H1 (cell line): ENCODE measurements at places on chromosomes 3 and 15. TPM values are rescaled to one million over a fixed set of nuclear protein-coding genes. Genes with fewer than 3 reads are reported as not detected.

TUSC2 gene
- 30.8 and 33.3 TPM in 2 replicates for total RNA-seq

USP50 gene
- not detected in 2 replicates for total RNA-seq

NPAP1 gene
- 0.07 TPM in 1 of 2 replicates, not detected in the other for total RNA-seq

TMEM158 gene
- 30.3 and 35.5 TPM in 2 replicates for total RNA-seq

SLC12A8 gene
- 12.0 and 13.7 TPM in 2 replicates for total RNA-seq

TRPM1 gene
- not detected in 2 replicates for total RNA-seq

BFSP2 gene
- not detected in 2 replicates for total RNA-seq

SI gene
- total RNA-seq = not detected in 2 replicates

CMTM8 gene
- 10.5 and 11.7 TPM in 2 replicates for total RNA-seq

SHF gene
- 23.9 and 26.7 TPM in 2 replicates for total RNA-seq

RAF1 gene
- 96.7 and 103 TPM in 2 replicates for total RNA-seq

CCR5 gene
- total RNA-seq = not detected in 2 replicates

DNA sequence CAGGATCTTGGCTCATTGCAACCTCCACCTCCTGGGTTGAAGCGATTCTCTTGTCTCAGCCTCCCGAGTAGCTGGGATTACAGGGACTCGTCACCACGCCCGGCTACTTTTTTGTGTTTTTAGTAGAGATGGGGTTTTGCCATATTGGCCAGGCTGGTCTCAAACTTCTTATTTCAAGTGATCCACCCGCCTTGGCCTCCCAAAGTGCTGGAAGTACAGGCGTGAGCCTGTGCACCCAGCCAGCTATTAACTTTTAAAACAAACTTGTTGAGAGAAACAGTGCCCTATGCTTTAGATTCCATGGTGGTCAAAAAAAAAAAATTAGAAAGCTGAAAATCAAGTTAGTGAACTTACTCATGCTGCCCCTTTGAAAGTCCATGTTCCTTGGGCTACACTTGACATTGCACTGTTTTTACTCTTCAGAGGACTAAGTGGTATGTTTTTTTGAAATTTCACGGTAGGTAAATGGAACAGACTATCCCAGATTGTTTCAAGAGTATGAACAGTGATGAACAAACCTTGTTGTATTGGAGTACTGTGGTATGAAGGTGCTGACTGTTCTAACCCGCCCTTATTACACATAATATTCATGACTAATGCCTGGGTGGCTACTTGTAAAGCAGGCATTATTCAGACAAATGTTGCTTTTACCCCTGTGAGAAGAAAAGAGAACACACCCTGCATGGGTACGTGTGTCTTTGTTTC is 206.9 kb downstream of the KLHL25 start:
- no peaks in the 10 kb centered on the region for H3K4me1 ChIP-seq
- no peaks in the 10 kb centered on the region for H3K27me3 ChIP-seq
- no peak overlapping the region for H3K4me3 ChIP-seq
- H3K27ac ChIP-seq = no peak overlapping the region
- DNase-seq = no peak
- H3K36me3 ChIP-seq = no peaks in the 10 kb centered on the region

GRCh38 chr3:188839187-188839695 is 332.5 kb upstream of the TPRG1 start:
- no peak overlapping the region for H3K4me3 ChIP-seq
- no peaks in the 10 kb centered on the region for H3K27me3 ChIP-seq

- peak overlapping the region; percentile 35; the same call in 1 of the 2 replicates for H3K4me3 ChIP-seq
- no peaks in the 10 kb centered on the region for H3K27me3 ChIP-seq
- peak overlapping the region; percentile 53 for H3K27ac ChIP-seq
- DNase-seq = no peak
Measured at GRCh38 chr3:100209948-100210771, 50.6 kb upstream of the TBC1D23 start.

DNA sequence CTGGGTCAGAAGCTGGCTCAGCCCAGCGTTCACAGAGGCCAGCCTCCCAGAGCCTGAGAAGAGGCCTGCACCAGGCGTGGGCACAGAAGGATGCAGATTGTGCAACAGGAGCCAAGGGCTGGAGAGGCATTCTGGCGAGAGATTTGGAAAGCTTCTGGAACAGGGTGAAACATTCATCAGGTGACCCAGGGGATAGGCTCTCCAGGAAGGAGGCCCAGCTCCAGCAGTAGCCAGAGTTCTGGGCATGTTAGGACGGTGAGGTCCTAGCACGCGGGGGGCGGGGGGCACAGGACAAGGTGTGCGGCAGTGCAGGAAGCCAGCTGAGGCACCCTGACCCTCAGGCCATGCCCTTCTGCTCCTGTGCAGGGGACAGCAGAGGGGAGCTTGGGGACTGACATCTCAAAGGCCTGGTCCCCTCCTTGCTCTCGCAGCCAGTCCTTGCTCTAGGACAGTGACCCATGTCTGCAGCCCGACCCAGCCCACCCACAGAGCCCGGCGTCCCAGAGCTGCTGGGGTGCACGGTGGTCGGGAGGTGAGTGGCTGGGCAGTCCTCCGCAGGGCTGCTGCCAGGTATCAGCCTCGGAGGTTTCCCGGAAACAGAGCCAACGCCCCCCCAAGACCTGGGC is 111.7 kb upstream of the KLF13 start:
- no peak overlapping the region for H3K27ac ChIP-seq
- H3K27me3 ChIP-seq = no peaks in the 10 kb centered on the region; the same call in 1 of the 2 replicates
- no peaks in the 10 kb centered on the region for H3K36me3 ChIP-seq
- H3K4me3 ChIP-seq = no peak overlapping the region
- DNase-seq = no peak
- peaks cover 5% of the 10 kb centered on the region for H3K4me1 ChIP-seq

DNA sequence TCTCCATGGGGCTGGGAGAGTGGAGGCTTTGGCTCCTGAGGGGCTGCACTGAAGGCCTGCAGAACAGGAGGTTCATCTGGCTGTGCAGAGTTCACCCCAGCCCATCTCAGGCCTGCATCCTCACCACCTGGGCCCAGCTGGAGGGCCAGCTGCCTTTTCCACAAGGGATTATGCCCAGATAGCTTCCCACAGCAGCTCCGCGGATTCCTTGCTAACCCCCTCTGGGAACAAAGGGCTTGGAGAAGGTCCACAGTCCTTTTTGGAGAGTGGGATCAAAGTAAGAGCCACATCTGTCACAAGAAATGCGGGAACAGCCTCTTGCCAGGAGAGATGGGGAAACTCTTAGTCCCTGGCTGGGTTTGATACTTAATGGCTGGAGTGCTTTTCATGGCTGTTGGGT is 164.7 kb upstream of the RGMA start:
- no peak overlapping the region for H3K4me3 ChIP-seq
- no peak for DNase-seq
- H3K36me3 ChIP-seq = no peaks in the 10 kb centered on the region
- H3K27me3 ChIP-seq = no peaks in the 10 kb centered on the region
- H3K27ac ChIP-seq = no peak overlapping the region
- H3K4me1 ChIP-seq = no peaks in the 10 kb centered on the region

DNA sequence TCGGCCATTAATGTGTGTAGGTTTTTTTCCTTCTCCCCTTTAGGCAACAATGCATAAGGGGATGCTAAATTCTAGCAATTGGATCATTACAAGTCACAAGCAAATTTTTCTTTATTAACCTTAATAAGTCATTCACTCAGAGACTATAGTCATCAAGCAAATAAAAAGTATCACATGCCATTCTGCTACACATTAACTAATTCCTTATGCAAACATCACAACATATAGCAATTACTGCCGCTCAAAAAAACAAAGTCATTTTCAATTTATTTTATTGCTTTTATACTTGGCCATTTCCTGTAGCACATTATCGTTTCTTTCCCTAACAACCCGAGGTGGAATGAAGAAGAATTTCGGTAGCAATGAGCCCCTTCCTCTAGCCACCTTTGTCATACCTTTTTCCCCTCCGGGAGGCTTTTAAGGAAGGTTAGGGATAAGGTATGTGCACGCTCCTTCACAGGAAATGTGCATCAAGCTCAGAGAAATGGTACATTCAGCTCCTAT is 421.2 kb downstream of the TIGIT start:
- no peak overlapping the region for H3K27ac ChIP-seq
- no peak overlapping the region for H3K4me3 ChIP-seq
- no peaks in the 10 kb centered on the region for H3K4me1 ChIP-seq
- H3K27me3 ChIP-seq = no peaks in the 10 kb centered on the region
- no peaks in the 10 kb centered on the region for H3K36me3 ChIP-seq
- no peak for DNase-seq

- no peak overlapping the region for H3K27ac ChIP-seq
- H3K27me3 ChIP-seq = no peaks in the 10 kb centered on the region
- no peak overlapping the region for H3K4me3 ChIP-seq
- no peaks in the 10 kb centered on the region for H3K4me1 ChIP-seq
- DNase-seq = no peak
Measured at GRCh38 chr15:93997071-93997658, 234.2 kb upstream of the MCTP2 start.

GRCh38 chr15:62569460-62570404 is 404.6 kb upstream of the C2CD4B start:
- H3K27me3 ChIP-seq = no peaks in the 10 kb centered on the region
- no peak overlapping the region for H3K4me3 ChIP-seq
- DNase-seq = no peak

DNA sequence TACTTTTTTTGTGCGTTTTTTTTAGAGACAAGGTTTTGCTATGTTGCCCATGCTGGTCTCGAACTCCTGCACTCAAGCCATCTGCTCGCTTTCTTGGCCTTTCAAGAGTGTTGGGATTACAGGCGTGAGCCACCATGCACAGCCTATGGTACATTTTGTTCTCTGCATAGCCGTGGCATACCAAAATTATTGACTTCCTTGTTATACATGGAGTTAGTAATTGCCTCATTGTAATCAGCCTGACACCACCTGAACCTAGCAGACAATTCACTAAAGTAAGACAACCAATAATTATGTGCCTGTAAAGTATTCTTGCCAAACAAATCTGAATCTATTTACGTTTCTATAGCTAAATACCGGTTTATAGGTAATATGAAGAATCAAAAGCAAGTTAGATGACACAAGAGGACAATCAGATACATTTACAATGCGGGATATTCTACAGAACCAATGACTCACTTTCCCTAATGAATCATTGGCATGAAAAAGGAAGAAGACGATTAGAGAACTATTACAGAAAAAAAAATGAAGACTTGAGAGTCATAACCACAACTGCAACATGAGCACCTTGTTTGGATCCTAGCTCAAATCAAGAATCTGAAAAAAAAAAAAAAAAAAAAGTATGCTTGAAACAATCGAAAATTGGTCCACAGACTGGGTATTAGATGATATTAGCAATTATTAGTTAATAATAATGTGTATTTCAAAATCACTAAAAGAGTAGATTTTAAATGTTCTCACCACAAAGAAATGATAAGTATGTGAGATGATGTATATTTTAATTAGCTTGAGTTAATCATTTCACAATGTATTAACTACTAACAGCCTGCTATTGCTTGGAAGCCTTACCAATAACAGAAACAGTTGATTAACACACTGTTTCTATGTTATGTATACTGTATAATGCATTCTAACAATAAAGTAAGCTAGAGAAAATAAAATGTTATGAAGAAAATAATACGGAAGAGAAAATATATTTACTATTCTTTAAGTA is 7.1 kb downstream of the GUCA1C start:
- no peaks in the 10 kb centered on the region for H3K36me3 ChIP-seq
- no peaks in the 10 kb centered on the region for H3K27me3 ChIP-seq
- no peaks in the 10 kb centered on the region for H3K4me1 ChIP-seq
- no peak for DNase-seq

DNA sequence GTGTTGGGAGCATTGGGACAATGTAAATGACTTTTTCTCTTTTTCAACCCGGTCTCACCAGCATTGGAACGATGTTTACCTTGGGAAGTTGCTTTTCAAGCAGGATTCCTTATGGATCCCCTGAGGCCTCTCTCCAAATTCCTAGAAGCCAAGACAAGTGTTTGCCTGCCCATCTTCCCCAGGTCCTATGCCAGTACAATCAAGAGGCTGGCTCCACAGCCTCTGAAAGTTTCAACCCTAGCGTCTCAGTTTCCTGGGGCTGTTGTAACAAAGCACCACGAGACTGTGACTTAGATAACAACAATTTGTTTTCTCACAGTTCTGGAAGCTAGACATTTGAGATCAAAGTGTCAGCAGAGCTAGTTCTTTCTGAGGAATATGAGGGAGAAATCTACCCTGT is 347.2 kb upstream of the UMPS start:
- H3K4me1 ChIP-seq = peaks cover 7% of the 10 kb centered on the region; the same call in 1 of the 2 replicates
- H3K27me3 ChIP-seq = no peaks in the 10 kb centered on the region
- no peak for DNase-seq
- H3K4me3 ChIP-seq = no peak overlapping the region

GRCh38 chr15:60417112-60417511 is 19.3 kb upstream of the ANXA2 start:
- DNase-seq = no peak
- no peaks in the 10 kb centered on the region for H3K36me3 ChIP-seq
- no peak overlapping the region for H3K4me3 ChIP-seq
- no peaks in the 10 kb centered on the region for H3K27me3 ChIP-seq
- H3K4me1 ChIP-seq = no peaks in the 10 kb centered on the region

DNA sequence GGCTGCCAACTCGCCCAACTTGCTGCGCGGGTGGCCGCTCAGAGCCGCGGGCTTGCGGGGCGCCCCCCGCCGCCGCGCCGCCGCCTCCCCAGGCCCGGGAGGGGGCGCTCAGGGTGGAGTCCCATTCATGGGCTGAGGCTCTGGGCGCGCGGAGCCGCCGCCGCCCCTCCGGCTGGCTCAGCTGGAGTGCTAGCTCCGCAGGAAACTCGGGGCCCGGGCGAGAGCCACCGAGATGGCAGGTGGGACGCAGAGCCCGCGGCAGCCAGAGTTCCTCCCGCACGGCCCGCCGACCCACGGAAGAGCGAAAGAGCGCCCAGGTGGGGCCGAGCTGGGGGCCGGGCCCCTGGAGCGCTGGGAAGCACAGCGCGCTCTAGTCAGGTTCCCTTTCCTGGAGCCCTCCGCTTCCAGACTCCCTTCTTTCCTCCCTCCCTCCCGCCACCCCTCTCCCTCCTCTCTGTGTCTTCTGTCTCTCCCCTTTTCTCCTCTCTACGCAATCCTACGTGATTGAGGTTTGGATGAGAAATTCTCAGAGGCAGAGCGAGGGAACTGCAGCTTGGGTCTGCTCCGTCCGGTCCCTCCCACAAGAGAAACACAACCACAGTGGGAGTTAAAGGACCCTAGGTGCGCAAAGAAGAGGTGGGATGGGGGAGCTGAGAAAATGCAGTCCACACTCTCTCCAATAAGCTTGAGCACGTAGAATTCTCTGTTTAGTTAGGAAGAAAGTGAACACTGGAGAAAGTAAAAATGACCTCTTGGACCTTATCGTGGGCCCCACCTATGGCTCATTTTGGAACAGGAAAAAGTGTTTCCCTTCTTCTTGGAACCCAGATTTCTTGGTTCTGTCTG is 317.3 kb downstream of the FGF12 start:
- peaks cover 2% of the 10 kb centered on the region; the same call in 1 of the 2 replicates for H3K4me1 ChIP-seq
- H3K36me3 ChIP-seq = no peaks in the 10 kb centered on the region
- H3K4me3 ChIP-seq = peak overlapping the region; percentile 79
- H3K27me3 ChIP-seq = peaks cover 23% of the 10 kb centered on the region
- no peak overlapping the region for H3K27ac ChIP-seq

- no peak for DNase-seq
- H3K4me3 ChIP-seq = no peak overlapping the region
- H3K27ac ChIP-seq = no peak overlapping the region
- no peaks in the 10 kb centered on the region for H3K4me1 ChIP-seq
- no peaks in the 10 kb centered on the region for H3K27me3 ChIP-seq
Measured at GRCh38 chr3:185332026-185332735, 30.8 kb upstream of the MAP3K13 start.

- H3K27ac ChIP-seq = no peak overlapping the region
- no peaks in the 10 kb centered on the region for H3K27me3 ChIP-seq
- DNase-seq = no peak
- no peaks in the 10 kb centered on the region for H3K36me3 ChIP-seq
Measured at GRCh38 chr15:37056177-37057121, 43.9 kb downstream of the MEIS2 start.
